Gastroesophageal sphincter (tissue), 4 donors: ENCODE measurements at places on chromosomes 16 and 17.

DNA sequence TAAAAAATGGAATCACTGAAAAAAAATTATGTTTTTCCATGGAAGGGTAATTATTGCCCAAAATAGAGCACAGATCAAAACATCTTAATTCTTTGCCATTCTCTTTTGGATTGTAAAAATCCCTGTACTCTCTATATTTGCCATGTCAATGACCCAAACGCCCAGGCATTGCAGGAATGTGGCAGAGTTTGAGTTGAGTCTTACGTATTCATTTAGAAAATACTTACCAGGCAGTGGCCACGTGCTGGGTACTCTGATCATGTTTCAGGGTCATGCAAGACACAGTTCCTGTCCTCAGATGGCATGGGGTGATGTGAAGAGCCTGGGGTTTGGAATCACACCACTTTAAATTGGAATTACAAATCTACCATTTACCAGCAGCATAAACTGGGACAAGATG lies 267.7 kb downstream of the ABCC12 start:
- ATAC-seq: no peak

GRCh38 chr17:75845058-75845711 lies 981 bp upstream of the UNC13D start:
- ATAC-seq: peak; percentile 73

DNA sequence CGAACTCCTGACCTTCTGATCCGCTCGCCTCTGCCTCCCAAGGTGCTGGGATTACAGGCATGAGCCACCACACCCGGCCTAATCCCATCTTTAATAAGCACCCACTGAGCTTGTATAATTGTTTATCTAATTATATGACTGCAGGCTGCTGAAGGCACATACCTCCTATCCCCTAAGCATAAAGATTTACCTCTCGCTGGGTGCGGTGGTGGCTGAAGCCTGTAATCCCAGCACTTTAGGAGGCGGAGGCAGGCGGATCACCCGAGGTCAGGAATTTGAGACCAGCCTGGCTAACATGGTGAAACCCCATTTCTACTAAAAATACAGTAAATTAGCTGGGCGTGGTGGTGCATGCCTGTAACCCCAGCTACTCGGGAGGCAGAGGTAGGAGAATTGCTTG lies 20.1 kb upstream of the YWHAE start:
- no peak for ATAC-seq

DNA sequence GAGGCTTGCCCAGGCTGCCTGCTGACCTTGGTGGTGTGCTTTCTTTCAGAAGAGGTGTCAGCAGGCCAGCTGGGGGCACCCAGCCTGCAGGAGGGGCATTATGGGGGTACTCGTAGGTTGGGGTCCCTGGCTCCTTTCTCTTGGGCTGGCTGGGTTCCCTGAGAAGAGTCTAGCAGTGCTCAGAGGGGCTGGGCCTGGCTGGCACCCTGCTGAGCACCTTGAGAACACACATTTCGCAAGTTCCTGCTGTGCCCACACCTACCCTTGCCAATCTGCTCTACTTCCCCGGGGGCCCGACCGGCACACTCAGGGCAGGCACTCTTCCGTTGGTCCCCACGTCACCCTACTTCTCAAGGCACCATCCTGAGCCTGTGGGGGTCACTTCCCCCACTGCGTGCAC lies 5.1 kb downstream of the CEMP1 start:
- ATAC-seq: no peak

DNA sequence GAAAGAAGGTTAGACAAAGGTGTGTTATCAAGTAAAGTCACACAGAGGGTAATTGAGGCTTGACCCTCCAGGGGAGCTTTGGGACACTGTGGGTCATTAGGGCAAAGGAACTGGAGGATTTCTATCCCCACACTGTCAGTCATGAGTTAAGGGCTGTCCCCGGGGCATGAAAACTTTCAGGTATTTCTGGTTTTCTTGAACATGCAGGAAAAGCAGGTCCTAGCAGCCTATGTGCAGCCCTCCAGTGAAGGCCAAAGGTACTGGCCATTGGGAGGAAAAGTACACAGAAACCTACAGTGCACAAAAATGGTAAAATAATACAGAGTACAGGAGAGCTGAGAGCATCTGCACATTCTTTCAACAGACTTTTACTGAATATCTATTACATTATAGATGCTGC lies 44.4 kb upstream of the SCNN1B start:
- no peak for ATAC-seq
